Gastrocnemius medialis (tissue), 4 donors: ENCODE measurements at places on chromosomes 13 and 19. TPM values are rescaled to one million over a fixed set of nuclear protein-coding genes. Genes with fewer than 3 reads are reported as not detected.

FPR1 gene
- 6.1 TPM for total RNA-seq

APC2 gene
- not detected for total RNA-seq

FBN3 gene
- total RNA-seq = not detected

DNA sequence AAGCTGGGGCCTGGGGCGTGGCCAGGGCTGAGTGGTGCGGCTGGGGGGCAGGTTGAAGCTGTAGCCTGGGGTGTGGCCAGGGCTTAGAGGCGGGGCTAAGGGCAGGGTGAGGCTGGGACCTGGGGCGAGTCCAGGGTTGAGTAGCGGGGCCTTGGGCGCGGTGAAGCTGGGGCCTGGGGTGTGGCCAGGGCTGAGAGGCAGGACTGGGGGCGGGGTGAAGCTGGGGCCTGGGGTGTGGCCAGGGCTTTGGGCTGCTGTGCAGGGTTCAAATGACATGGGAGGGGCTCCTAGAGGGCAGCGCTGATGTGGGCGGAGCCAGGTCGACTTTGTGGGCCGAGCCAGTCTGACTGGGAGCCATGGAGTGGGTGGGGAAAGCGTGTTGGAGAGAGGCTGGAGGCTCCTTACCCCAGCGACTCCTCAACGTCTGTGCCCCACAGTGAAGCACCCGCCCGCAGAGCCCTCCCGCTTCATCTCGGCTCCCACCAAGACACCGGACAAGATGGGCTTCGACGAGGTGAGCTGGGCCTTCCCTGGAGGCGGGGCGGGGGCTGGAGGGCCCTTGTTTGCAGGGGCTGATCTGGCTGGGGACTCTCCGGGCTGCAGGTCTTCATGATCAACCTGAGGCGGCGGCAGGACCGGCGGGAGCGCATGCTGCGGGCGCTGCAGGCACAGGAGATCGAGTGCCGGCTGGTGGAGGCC, 21.5 kb downstream of the COLGALT1 start:
- peak; percentile 38 for DNase-seq
- peaks cover 55% of the 10 kb centered on the region for H3K36me3 ChIP-seq
- H3K4me3 ChIP-seq = no peak overlapping the region
- no peaks in the 10 kb centered on the region for H3K27me3 ChIP-seq
- H3K27ac ChIP-seq = no peak overlapping the region
- no peaks in the 10 kb centered on the region for H3K4me1 ChIP-seq

- DNase-seq = no peak
- no peaks in the 10 kb centered on the region for H3K27me3 ChIP-seq
- H3K36me3 ChIP-seq = no peaks in the 10 kb centered on the region
These were observed 476.7 kb downstream of the RFC3 start for GRCh38 chr13:34294483-34295129.

DNA sequence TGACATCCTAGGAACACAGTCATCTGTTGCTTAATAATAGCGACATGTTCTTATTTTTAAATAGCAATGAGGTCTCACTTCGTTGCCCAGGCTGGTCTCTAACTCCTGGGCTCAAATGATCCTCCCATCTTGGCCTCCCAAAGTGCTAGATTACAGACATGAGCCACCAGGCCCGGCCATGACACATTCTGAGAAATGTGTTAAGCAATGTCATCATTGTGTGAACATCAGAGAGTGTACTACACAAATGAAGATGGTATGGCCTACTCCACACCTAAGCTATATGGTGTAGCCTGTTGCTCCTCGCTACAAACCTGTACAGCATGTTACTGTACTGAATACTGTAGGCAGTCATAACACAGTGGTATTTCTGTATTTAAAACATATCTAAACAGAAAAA, 24.6 kb upstream of the GARRE1 start:
- no peaks in the 10 kb centered on the region for H3K4me1 ChIP-seq
- no peak overlapping the region for H3K27ac ChIP-seq
- H3K4me3 ChIP-seq = no peak overlapping the region
- no peak for DNase-seq
- no peaks in the 10 kb centered on the region for H3K36me3 ChIP-seq

DNA sequence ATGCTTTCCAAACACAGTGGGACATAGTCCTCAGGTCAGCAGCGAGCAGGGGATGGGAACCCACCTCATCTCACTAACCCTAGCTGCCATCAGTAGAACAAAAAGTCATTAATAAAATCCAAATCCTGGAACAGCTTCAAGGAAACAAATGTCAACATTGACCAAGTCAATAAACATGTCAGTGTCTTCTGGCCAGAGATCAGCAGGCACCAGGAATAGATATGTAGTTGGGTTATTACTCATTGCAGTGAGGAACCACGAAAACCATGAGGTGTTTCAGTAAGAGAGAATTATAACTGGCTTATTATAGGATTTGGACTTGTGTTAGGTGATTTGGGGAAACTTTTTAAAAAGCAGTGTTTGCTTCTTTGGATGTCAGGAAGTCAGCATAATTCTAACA, 17.1 kb upstream of the CD33 start:
- H3K4me3 ChIP-seq = no peak overlapping the region
- DNase-seq = no peak
- H3K4me1 ChIP-seq = no peaks in the 10 kb centered on the region
- H3K27me3 ChIP-seq = no peaks in the 10 kb centered on the region
- no peak overlapping the region for H3K27ac ChIP-seq

- H3K4me3 ChIP-seq = no peak overlapping the region
- DNase-seq = no peak
- no peaks in the 10 kb centered on the region for H3K4me1 ChIP-seq
- H3K27ac ChIP-seq = no peak overlapping the region
- H3K27me3 ChIP-seq = no peaks in the 10 kb centered on the region
These were observed 43.8 kb downstream of the SPRY2 start for GRCh38 chr13:80297094-80297493.

DNA sequence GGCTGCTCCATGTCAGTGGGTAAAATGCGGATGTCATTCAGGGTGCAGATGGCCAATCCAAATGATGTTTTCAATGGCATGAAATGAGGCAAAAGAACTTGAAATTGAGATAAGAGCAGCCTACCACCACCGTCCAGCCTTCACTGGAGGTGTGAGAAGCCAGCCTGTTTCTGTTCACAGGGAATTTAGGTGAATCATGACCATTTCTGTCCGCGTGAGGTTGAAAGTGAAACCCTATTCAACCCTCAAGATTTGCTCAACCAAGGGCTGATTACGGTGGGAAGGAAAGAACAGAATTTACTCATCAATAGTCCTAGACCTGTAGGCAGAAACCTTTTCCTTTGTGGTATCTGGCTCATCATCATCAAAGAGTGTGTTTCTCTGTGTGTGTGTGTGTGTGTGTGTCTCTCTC, 370.7 kb downstream of the COG6 start:
- DNase-seq = no peak
- no peak overlapping the region for H3K27ac ChIP-seq
- no peaks in the 10 kb centered on the region for H3K4me1 ChIP-seq

- H3K4me1 ChIP-seq = no peaks in the 10 kb centered on the region
- H3K4me3 ChIP-seq = no peak overlapping the region
- DNase-seq = no peak
These were observed 89.6 kb downstream of the NALCN start for GRCh38 chr13:101326710-101327109.
